ENCODE measurements at places on chromosomes 3 and 15.
A peak's percentile ranks its signal among the peaks of the same experiment; 100 is the strongest.

GRCh38 chr3:35659768-35660167 lies 20.4 kb downstream of the ARPP21 start:
- DNase-seq = no peak

GRCh38 chr3:56428667-56429066 lies 39.6 kb downstream of the ERC2 start:
- DNase-seq = no peak

DNA sequence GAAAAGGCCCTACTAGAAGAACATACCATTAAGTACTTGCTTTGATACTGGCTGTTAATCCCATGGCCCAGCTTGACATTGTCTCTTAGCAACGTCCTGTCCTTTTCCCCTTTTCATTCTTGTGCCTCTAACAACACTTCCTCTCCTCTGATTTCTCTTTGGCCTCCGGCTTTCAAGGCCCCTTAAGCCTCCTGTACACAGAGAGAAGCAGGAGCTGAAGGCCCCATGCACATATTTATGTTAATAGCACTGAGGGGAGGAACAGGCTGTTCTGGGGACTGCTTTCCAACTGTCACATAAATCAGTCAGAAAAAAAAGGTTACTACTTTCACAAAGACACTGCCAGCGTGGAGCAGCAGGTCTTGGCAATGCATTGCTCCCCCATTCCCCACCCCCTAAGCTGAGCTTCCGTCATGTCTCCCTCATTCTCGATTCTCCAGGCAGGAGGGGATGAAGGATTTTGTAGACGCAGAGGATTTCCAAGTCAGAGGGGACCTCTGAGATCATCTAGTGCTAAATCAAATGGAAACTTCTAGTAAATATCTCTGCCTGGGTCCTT lies 257.4 kb upstream of the ADAMTS9 start:
- DNase-seq = peak; percentile 18

DNA sequence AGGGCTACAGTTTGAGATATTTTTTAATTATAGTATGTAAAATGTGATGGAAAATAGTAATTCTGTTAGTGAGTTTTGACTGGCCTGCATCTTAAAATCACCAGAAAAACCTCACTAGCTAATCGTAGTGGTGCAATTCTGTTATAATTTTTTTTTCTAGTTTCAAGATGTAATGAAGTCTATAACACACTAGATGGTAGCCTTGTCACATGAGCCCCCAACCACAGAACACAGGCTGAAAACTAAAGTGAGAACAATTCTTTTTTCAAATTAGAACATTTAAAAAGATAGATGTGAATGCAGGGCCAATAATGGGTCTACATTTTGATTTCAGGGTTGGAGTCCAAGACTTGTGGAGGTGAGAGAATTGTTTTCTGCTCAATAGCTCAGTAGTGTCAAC lies 83.3 kb upstream of the KCNH8 start:
- DNase-seq = no peak

- no peak for DNase-seq
Measured at GRCh38 chr15:66891776-66892175, 173.6 kb upstream of the SMAD3 start.

- DNase-seq = no peak
Measured at GRCh38 chr3:108008931-108009639, 81.7 kb downstream of the CD47 start.

GRCh38 chr3:141091426-141091825 lies 40.3 kb downstream of the SPSB4 start:
- peak; percentile 82 for DNase-seq

GRCh38 chr3:81602781-81603180 lies 158.7 kb downstream of the GBE1 start:
- no peak for DNase-seq

DNA sequence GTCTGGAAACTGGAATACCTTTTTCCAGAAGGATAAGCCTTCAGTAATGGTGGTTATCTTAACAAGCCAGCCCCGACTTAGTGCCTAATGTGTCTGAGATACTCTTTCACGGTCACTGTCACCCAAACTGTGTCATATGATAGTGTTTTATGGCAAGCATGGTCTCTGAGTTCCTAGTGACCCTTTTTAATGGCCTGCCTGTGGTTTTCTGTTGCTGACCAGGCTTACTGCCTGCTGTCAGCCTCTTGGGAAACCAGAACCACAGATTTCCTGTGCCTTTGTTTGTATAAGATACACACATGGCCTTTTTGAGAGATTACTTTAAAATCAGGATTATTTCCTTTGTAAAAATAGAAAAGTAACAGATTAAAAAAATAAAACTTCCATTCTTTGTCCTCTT lies 22.4 kb downstream of the HPS3 start:
- no peak for DNase-seq

DNA sequence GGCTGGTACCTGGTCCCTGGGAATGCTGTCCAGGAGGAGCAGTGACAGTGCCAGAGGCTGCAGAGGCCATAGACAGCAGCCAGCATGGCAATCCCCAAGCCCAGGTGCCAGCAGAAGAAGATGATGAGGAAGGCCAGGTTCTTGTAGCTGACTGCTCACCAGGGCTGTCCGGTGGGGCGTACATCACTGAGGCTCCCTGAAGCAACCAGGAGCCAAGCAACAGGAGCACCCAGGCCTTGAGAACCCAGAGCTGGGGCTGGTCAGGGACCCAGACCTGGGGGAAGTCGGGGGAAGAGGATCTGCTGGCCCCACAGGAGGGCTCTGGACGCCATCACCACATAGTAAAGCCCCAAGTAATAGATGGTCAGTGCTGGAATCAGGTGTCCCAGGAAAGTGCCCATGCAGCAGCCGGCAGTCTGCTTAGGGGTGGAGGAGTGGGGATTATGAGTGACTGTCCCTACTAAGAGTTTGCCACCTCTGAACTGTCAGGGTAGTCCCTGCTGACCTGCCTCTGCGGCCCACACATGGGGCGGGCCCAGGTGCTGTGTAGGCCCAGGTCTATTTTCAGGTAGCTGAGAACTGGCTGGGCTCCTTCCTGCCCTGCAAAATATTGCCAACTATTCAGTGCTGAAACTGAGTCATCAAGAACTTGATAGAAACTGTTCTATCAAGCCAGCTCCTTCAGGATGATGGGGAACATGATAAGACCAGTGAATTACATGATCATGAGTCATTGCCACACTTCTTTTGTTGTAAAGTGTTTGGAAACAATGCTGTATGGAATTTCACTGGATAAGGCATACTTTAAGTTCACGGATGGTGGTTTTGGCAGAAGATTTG lies 68.7 kb downstream of the CHRD start:
- DNase-seq = no peak

DNA sequence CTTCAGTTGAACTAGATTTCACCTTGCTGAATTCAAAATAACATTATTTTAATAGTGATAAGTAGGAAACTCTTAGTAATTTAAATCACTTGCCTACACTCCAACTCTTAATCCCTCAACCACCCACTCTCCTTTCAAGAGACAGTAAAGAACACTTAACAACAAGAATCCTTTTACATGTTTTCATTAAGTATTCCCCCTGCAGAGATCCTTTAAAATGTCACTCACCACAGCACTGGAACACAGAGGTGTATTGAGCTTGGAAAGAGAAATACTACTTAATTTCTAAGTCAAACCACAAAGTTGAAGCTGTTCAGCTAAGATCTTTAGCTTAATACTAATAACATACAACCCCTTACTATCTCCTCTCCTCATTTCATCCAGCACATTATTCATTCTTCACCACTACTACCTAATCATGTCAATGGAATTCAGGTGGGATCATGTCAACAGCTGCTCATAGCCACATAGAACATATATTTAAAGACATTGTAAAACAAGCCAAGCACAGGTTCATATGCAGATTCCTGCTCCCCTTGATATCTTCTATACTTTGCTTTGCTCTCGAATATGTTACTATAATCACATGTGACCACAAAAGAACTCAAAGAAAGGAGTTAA lies 40.5 kb downstream of the IMPG2 start:
- DNase-seq = no peak

DNA sequence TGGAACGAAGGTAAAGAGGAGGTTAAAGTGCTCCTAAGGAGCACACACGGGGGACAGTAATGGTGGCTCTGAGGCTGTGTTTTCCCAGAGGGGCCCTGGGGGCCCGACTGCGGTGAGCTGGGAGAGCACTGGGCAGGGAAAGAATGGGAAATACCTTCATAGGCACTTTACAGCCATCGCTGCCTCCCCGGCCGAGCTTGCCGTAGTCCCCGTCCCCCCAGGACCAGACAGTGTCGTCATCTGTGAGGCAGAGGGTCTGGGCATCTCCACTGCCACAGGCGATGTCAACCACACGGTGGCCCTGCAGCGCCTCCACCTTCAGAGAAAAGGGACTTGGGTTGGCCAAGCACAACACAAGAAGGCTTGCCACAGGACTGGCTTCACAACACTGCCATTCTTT lies 32.8 kb upstream of the OCA2 start:
- DNase-seq = peak; percentile 46

GRCh38 chr3:55720614-55721013 lies 233.5 kb upstream of the WNT5A start:
- DNase-seq = no peak

DNA sequence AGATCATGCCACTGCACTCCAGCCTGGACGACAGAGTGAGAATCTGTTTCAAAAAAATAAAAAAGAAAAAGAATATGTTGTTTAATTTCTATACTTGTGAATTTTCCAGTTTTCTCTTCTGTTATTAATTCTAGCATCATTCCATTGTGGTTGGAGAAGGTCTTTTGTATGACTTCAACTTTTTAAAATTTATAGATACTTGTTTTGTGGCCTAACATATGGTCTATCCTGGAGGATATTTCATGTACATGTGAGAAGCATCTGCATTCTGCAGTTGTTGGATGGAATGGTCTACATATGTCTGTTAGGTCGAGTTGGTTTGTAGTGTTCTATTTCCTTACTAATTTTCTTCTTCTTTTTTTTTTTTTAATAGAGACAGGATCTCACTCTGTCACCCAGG lies 35.6 kb downstream of the MAP1A start:
- no peak for DNase-seq

DNA sequence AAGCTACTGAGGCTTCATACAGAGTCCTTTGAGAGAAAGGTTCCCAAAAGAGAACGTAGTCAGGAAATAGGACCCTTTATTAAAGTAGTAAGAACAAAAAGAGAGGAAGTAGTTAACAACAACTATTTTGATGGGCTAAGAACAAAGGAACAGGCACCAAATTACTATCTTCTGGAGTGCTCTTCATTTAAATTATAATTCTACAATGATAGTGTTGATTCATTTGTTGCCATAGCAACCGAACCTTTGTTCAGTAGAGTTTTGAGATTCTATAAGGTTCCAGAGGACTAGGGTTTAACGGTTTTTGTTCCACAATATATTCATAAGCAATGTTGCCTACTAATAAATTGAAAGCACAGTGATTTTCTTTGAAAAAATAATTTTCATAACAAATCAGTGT lies 78.8 kb downstream of the CMSS1 start:
- DNase-seq = no peak

- DNase-seq = peak; percentile 56
Measured at GRCh38 chr3:152909180-152909883, 74.4 kb downstream of the P2RY1 start.

- no peak for DNase-seq
Measured at GRCh38 chr3:127193775-127194174, 844 bp downstream of the PRR23E start.

DNA sequence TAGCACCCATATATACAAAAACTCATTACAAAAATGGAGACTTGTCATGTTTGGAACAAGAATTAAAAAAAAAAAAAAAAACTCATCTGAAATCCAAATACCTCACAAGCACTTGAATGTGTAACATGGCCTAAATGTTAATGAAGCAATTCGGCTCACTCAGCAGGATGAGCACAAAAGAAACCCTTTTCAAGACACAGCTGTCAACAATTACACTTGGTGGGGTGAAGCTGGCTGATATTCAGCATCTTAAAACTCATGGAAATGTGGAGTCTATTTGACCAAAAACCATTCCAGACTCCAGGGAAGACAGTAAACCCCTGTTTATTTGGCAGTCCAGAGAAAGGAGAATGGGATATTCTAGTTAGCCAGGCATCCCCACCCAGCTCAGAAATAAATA lies 205.4 kb upstream of the TSC22D2 start:
- DNase-seq = no peak

DNA sequence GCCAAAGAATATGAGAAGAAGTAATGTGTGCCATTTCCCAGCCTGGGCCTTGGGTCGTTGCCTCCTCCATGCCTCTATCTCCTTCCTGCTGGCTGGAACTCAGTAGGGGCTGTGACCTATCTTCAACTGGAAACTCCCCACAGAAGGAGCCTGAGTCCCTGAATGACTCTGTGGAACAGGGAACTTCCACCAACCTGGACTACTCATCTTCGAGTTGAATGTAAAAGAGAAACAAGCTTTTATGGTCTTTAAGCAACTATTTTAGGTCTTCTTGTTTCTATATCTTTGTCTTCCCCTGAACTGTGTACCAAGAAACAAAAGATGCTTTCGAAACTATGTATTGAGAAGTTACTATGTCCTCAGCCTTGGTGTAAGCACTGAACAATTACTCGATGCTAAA lies 355.3 kb upstream of the NR2F2 start:
- DNase-seq = no peak

- DNase-seq = no peak
Measured at GRCh38 chr3:53163444-53164387, 2.7 kb downstream of the PRKCD start.

GRCh38 chr3:425079-425478 lies 228.5 kb downstream of the CHL1 start:
- no peak for DNase-seq

DNA sequence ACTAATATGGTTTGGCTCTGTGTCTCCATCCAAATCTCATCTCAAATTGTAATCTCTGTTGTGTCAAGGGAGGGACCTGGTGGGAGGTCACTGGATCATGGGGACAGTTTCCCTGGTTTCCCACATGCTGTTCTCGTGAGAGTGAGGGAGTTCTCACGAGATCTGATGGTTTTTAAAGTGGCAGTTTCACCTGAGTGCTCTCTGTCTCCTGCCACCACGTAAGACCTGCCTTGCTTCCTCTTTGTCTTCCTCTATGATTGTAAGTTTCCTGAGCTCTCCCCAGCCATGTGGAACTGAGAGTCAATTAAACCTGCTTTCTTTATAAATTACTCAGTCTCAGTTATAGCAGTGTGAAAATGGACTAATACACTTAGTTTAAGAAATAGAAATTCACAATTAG lies 228.9 kb downstream of the CD47 start:
- no peak for DNase-seq
